ENCODE measurements at places on chromosomes 1 and 21.

- no peak for DNase-seq
Measured at GRCh38 chr1:235725434-235725833, 75.8 kb upstream of the GNG4 start.

DNA sequence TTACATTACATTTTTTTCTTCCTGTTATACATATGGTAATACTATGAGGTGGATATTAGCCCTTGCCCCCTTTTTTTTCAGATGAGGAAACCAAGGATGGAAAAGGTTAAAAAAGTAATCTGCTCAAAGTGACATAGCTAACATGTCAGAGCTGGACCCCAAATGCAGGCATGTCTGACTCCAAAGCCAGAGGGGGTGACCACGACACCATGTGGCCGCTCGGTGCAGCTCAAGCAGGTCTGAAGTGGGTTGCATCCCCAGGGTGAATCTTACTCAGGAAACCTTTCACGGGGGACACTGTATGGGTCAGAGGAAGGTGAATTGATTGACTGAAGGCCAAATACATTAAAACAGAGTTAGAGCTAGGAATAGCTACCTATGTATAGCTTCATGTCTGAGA, 34.8 kb downstream of the CD34 start:
- no peak for DNase-seq

GRCh38 chr1:117590273-117590925, 15.4 kb upstream of the TENT5C start:
- no peak for DNase-seq

GRCh38 chr1:169989246-169989645, 85.2 kb downstream of the KIFAP3 start:
- no peak for DNase-seq

- DNase-seq, result no peak
Measured at GRCh38 chr1:6197746-6198427, 1.5 kb downstream of the RPL22 start.

GRCh38 chr1:231748760-231749415, 122.3 kb downstream of the DISC1 start:
- DNase-seq, result no peak

- no peak for DNase-seq
Measured at GRCh38 chr1:229130028-229130668, 140.8 kb upstream of the RAB4A start.

DNA sequence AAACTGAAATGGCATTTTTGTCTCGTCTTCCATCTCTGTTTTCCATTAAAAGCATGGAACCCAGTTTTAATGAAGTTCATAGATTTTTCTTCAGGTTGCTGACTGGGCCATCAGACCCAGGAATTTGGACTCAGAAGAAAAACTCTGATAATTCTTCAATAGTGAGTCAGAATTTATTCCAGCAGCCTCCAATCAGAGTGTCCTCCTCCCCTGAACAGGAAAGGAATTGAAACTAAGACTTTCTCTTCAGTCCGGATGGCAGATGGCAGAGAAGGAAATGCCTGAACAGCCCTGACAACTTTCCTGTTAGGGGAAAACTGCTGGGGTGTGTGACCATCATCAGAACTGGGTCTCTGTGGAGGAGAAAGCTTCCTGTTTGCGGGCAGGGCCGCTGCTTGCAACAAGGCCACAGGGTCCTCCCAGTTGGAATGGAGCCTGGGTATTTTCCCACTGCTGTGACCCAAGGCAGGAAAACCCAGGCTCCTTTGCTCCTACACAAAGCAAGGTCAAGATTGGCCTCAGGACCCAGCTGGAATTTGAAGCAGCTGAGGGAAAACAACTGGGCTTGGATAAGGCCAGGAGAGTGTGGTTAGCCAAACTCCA, 20.7 kb downstream of the CD34 start:
- no peak for DNase-seq

DNA sequence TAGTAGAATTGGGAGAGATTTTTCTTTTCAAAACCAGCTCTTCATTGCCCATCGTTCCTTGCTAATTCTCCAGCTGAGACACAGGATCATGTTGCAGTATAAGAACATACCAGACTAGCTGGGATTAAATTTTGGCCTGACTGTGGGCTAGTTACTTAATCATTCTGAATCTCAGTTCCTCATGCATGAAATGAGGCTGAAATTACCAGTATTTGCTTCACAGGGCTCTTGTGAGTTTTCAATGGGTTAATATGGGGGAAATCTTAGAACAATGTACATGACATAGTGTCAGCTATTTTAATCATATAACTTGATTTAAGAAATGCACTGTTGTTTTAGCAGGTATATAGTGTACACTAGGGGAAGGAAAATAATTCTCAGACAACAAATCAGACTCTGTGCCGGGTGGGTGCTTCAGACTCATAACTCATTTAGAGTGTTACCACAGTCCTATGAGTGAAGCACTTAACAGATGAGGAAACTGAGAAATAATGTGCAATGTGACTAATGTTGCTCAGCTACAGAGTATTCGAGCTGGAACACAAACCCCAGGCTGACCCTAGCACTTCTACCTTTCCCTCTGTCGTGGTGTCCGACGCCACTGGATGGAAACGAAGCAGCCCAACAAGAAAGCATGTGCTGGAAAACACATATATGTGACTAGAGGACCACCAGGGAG, 137.6 kb upstream of the SGIP1 start:
- DNase-seq, result no peak

DNA sequence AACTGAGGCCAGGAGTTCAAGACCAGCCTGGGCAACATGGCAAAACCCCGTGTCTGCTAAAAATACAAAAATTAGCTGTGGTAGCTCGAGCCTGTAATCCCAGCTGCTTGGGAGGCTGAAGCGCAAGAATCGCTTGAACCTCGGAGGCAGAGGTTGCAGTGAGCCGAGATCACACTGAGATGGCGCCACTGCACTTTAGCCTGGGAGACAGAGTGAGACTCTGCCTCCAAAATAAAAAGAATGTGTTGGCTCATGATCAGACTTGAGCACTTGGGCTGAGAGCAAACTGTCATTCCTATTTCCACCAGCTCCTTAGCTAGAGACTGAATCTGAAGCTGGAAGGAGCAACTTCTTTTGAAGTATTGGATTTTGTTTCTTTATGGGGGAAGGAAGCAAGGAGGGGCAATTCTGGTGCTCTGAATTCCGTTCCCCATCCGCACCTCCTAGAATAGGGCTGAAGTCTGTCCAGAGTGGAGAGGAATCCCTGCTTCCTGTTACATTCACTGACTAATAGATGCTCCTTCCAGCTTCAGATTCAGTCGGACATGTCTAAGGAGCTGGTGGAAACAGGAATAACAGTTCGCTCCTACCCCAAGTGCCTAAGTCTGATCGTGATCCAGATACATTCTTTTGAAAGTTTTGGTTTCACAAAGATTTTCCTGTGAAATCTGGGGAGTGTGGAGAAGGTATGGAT, 3.8 kb downstream of the ZNF672 start:
- DNase-seq, result no peak

DNA sequence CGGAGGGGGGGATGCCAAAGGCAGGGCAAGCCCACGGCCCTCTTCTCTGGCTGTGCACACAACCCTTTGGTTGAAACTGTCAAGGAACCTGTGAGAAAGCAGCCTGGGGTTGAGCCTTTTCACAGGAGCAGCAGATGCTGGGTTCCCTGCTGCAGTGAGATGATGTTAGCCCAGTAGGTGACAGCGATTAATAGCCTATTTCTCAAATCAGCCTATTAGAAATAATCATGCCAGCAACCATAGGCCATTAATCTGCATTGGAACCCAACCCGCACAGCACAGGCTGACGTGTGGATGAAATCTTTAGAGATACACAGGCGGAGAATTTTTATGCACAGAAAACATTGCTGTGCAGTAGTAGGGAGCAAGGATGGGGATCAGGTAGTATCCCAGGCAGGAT, 637.5 kb downstream of the AJAP1 start:
- DNase-seq, result no peak

GRCh38 chr1:55051169-55051568, 11.8 kb downstream of the PCSK9 start:
- DNase-seq, result no peak

- peak; percentile 27 for DNase-seq
Measured at GRCh38 chr1:43007377-43008114, 48.9 kb upstream of the SLC2A1 start.

GRCh38 chr21:38244885-38245869, 11.6 kb upstream of the KCNJ15 start:
- DNase-seq, result no peak

- no peak for DNase-seq
Measured at GRCh38 chr1:97783751-97784150, 137.1 kb downstream of the DPYD start.

DNA sequence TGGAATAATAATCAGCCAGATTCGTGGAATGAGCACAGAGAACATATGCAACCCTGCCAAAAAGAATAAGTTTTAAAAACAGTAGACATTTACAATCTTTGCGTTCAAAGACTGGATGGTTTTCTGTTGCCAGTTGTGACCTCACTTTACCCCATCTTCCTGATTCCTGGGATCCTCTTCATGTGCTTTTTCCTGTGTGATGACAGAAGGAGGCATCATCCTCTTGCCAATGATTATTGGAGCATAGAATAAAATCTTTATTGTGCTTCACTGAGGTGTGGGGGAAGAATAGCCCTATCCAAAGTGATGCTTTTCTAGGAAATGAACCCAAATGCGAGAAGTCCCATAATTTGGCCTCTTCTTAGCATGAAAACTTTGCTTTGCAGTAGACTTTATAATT, 15.0 kb upstream of the BARHL2 start:
- no peak for DNase-seq

GRCh38 chr1:211305044-211305443, 21.6 kb upstream of the TRAF5 start:
- no peak for DNase-seq

DNA sequence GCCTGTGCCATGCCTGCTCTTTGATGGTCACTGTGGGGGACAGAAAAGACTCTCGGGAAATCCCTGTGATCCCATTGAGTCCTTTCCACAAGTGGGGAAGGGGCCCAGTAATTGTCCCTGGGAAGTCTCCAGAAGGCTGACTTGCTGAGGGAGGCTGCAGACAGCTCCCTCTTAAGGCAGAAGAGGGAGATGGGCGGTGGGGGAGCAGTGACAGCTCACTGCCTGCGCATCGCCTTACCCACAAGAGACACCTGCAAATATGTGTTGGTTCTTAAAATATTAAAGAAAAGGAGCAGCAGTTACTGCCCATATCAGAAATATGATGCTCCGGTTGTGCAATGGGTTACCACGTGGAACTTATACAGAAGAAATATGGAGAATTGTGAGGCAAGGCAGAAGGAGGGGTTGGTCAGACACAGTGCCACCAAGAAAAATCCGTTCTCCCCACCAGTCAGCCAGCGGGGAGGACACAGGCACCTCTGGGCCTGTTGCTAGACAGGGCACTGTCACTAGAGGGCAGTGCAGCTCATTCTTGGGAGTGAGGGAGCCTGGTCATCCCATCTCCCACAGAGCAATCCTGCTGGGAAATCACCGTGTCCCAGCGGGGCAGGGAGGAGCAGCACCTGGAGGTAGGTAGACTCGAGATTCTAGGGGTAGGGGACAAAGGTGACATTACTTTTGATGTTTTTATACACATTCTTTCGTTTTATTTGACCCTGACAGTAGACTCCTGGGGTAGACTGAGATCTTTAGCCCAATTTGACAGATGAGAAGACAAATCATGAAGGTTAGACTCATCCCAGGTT, 6.9 kb upstream of the CAMK1G start:
- no peak for DNase-seq

GRCh38 chr1:201025571-201026002, 2.1 kb upstream of the KIF21B start:
- no peak for DNase-seq

DNA sequence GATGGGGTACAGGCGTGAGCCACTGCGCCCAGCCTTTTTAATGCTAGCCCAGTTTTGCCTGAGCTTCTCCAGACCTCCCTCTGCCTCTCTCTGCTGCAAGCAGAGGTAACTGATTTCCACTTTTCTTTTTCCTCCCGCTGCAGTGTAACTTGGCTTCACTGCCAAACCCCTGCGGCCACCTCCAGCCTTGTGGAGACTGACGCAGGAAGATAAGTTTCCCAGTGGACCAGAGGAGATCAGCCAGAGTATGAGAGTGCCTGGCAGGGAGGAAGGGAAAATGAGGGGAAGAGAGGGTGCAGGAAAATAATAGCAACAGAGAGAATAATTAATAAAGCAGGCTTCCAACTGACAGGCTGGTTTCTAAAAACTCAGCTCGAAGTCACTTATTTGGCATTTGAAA, 143.7 kb downstream of the PCNX2 start:
- DNase-seq, result no peak

DNA sequence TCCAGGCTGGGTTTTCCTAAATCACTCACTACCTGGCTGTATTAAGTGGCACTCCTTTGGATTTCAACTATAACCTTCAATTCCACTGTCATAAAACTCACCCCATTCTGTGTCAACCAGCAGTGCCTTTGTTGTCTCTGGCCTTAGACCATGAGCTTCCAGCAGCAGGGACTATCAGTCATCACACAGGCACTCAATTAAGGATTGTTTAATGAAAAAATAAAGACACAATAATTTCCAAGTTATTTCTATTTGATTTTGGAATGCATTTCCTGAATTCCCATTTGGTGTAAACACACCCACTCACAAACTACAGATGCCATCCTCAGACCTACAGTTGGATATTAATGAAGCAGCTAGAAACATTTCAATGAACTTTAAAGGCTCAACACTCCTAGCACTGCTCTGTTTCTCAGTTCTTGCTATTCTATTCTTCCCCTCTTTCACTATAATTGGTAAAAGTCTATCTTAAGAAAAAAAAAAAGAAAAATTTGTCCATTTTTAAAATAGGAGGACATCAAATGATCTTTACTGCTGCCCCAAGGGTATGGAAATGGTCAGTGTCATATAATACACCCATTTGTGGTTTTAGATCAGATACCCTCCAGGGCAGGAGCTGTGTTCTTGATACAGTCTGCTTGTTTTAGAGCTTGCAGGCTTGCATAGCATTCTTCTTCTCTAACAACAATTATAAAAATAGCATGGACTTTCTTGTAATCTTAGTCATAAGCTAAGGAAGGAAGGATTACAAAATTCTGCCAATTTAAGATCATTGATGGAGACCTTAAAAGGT, 156.4 kb downstream of the PTGER3 start:
- no peak for DNase-seq

DNA sequence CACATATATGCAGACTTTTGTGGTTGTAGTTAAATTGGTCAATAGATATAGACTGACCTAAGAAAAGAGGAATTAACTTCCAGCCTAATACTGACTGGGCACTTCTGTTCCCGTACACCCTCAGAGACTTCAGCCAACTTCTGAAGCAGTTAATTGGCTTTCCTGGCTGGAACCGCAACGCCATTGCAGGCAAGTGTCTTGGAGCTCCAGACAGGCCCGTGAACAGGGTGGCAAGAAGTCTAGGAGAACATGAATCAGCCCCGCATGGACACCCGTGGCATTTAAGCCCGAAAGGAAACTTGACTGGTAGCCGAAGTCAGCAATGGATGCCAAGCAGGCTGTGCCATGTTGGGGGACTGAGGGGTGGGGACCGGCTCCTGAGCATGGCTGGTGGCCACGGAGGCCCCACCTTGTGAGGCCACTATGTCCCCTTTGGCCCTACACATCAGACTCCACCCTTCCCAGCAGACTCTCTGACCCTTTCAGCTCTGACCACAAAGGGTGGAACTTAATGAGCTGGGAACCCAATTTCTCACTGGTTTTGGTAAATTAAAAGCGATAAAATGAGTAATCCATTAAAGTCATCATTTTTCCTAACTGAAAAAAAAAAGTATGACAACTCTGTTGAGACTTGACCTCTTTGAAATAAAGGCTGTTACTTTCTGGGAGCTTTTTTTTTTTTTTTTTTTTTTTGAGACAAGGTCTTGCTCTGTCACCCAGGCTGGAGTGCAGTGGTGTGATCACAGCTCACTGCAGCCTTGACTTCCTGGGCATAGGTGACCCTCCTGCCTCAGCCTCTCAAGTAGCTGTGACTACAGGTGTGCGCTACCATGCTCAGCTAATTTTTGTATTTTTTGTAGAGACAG, 54.1 kb downstream of the RUNX1 start:
- DNase-seq, result no peak

- no peak for DNase-seq
Measured at GRCh38 chr1:207854001-207854400, 56.9 kb downstream of the CD34 start.

Measured in left renal pelvis (tissue), 4 donors.